ENCODE measurements at places on chromosomes 2 and 18. TPM values are rescaled to one million over a fixed set of nuclear protein-coding genes. Genes with fewer than 3 reads are reported as not detected.

FBXO15 gene
- 1.4 TPM for total RNA-seq

CCDC141 gene
- not detected for total RNA-seq

GFPT1 gene
- 35.3 TPM for total RNA-seq

LCT gene
- total RNA-seq: under 0.01 TPM

IL18RAP gene
- not detected for total RNA-seq

PARD3B gene
- 7.7 TPM for total RNA-seq

C1QL2 gene
- total RNA-seq: not detected

ANKRD53 gene
- 1.8 TPM for total RNA-seq

NEB gene
- total RNA-seq: 1.5 TPM

CGREF1 gene
- 7.6 TPM for total RNA-seq

RAPH1 gene
- total RNA-seq: 17.1 TPM

IKZF2 gene
- 3.7 TPM for total RNA-seq

SIX3 gene
- not detected for total RNA-seq

RIT2 gene
- not detected for total RNA-seq

MYO7B gene
- total RNA-seq: 1.3 TPM

KLHL30 gene
- not detected for total RNA-seq

CRACDL gene
- total RNA-seq: not detected

RANBP2 gene
- 59.9 TPM for total RNA-seq

RGPD3 gene
- 0.33 TPM for total RNA-seq

TCF23 gene
- total RNA-seq: not detected

IGFBP5 gene
- 1.4 TPM for total RNA-seq

C2orf81 gene
- 1.4 TPM for total RNA-seq

DOK1 gene
- total RNA-seq: 2.6 TPM

TUBA3E gene
- not detected for total RNA-seq
